Muscle of arm (tissue), 14 donors: ENCODE measurements at places on chromosomes 3 and 15. TPM values are rescaled to one million over a fixed set of nuclear protein-coding genes. Genes with fewer than 3 reads are reported as not detected.

Gene SRGAP3
- polyA plus RNA-seq, result 20.8 TPM

Gene DZIP3
- polyA plus RNA-seq, result 16.4 TPM

Gene NRG4
- 2.2 TPM for polyA plus RNA-seq

Gene P2RY14
- polyA plus RNA-seq, result 0.83 TPM

Gene SERINC4
- polyA plus RNA-seq, result not detected

Gene BNC1
- polyA plus RNA-seq, result 5.4 TPM

Gene MELTF
- polyA plus RNA-seq, result 6.5 TPM
